Thoracic aorta (tissue), 2 donors: ENCODE measurements at places on chromosomes 2 and 18.

GRCh38 chr2:2254206-2254605 is 76.9 kb downstream of the MYT1L start:
- no peak for DNase-seq

- no peak for DNase-seq
Observed at GRCh38 chr2:17245906-17246305, 272.3 kb downstream of the RAD51AP2 start.

DNA sequence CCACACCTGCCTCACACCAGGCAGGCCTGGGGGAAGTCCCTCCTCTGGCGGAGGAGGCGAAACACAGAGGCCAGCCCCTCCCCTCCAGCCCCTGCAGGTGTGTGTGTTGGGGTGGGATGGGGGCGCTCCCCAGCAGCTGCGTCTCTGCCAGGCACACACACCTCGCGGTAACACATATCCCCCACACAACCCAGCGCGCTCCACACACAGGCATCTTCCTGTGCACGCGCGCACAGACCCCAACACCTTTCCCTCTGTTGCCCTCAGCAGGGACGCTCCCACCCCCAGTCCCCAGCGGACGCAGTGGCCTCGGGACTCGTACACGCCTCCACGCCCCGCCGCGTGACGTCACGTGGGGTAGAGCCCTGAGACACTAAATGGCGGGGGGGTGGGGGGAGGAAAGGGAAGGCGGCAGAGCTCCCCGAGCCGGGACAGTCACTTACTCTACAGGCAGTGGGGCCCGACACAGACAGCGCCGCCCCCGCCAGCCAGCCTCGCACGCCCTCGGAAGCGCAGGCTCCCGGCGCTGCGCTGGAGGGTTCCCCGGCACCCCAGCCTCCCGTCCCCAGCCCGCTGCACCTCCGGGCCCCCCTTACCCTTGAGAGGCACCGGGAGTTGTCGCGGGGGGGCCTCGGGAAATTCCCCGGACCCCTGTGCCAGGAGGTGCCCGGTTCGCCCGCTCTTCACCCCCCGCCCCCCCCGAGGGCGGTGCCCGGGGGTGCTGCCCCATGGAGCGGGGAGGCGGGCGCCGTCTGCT is at the start of gene WNT10A:
WNT10A (plus strand) TSS at position 751 of the 757 bp plus-strand sequence. CDS start 144 bp downstream, outside the sequence.
- DNase-seq: no peak

DNA sequence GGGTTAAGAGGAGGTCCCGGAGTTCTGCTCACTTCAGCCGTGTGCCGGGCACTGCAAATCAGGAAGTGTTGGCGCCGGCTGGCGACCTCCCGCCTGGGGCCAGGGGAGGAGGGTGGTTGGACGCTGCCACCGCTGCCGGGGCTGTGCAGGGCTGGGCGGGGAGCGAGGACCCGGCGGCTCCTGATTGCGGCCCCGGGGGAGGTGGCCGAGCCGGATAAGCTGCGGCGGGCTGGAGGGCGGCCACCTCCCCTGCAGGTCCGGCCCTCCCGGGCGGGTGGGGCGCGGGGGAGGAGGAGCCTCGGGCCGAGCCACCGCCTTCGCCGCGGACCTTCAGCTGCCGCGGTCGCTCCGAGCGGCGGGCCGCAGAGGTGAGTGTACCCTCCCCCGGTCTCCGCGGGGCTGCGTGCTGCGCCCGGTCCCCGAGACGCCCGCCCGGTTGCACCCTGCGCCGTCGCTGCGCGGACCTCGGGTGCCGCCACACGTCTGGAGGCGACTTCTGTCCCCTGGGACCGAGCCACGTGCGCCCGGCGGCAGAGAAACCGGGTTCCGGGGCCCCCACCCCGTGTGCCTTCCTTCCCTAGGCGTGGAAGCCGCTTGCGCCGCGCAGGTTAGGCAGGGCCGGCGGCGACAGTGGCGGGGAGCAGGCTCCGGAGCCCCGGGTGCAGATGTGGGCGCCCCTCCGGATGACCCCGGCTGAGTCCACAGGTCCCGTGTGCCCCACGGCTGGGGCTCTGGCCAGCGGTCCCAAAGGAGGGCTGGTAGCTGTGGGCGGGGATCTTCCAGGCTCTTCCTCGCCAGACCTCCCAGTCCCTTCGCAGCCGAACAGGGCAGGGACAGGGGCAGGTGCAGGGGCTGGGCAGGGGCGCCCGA is at the start of gene STEAP3:
STEAP3 (plus strand) TSS at position 314 of the 870 bp plus-strand sequence. CDS start 7,179 bp downstream, outside the sequence.
- peak; percentile 26 for DNase-seq

GRCh38 chr2:12549641-12550040 is 167.1 kb upstream of the TRIB2 start:
- DNase-seq: no peak

- DNase-seq: no peak
Observed at GRCh38 chr2:117820444-117820843, 6.0 kb downstream of the DDX18 start.

DNA sequence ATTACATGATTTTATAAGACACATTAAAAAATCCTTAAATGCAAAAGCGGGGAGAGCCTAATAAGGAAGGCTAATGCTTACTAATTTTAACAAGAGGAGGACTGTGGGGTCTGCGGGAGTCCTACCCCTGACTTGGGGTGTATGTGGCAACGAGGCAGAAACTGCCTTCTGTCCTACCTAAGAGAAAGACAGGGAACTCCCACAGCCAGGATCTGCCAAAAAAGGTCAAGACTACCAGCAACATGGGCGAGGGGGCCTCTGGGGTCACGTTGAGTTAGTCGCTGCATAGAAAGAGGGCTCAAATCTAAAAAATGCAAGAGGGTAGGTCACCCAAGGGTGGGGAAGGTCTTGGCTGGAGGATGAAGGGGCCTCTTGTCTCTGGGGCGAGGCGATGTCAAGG is 529 bp upstream of the AMER3 start:
- no peak for DNase-seq

DNA sequence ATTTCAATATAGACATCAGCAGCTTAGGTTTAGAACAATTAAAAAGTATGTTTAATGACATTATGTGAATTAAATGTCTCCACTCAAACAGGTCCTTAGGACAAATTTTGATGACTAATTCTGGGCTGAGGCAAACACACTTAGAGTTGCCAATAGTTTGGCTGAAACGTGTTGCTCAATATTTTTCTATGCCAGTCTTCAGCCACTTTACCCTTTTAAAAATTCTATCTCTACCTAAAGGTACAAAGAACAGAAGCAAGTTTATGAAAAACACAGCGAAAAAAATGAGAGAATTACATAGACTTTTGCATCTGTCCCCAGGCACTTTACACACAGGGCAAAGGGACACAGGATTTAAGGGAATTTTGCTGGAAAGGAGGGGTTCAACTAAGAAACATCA is 4.5 kb downstream of the IDH1 start:
- no peak for DNase-seq

GRCh38 chr2:96890726-96891385 is 21.0 kb upstream of the SEMA4C start:
- no peak for DNase-seq

DNA sequence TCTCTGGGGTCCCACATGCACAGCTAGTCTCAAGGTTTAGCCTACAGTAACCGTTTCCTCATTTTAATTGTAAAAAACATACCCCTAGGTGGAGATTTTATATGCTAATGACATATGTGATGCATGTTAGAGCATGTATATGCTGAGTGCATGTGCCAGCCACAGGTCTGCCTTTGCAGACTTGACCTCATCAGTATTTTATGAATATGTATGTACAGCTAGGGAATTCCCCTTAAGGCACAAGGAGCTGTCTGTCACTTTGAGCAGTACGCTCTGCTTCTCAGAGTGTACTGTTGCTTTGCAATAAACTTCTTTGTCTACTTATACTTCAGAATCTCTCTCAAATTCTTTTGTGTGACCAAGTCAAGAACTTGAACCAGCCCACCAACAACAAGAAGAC is 131.2 kb upstream of the ERBB4 start:
- no peak for DNase-seq

GRCh38 chr2:58056192-58056916 is 9.7 kb downstream of the VRK2 start:
- no peak for DNase-seq

GRCh38 chr18:38301621-38302020 is 736.0 kb upstream of the CELF4 start:
- no peak for DNase-seq

DNA sequence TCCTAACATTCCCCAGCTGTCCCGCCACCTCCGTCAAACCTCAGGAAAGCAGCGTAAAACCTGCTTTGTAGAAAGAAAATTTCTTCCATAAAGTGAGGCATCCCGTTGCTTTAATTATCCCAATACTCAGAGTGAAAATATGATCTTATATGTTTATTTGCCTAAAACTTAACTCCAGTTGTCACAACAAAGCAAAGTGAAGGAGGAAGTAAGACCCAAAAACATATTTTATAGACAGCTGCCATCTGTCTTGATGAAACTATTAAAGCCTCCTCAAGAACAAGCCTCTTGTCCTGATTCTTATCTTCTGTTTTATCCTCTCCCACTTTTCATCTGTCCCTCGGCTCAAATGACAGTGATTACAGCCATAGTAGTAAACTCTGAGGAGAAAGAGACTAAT is 28.9 kb upstream of the LPIN2 start:
- no peak for DNase-seq

DNA sequence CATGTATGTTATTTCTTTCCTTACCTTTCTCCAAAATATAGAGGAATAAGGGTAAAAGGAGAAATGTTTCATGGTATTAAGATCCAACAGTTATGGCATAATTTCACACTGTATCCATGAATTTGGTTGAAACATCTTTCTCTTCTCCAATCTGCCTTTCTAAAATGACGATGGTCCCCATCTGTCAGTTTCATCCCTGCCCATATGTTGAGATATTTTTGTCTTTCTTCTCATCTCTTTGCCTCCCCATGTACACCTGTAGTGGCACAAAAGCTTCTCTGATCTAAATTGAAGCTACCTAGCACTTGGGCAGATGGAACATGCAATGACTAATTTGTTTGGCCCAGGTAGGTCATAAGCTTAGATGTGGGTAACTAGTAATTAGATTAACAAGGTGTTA is 90.7 kb upstream of the LRRTM1 start:
- DNase-seq: no peak

- peak; percentile 37 for DNase-seq
Observed at GRCh38 chr2:70141212-70141901, 49.5 kb downstream of the C2orf42 start.

DNA sequence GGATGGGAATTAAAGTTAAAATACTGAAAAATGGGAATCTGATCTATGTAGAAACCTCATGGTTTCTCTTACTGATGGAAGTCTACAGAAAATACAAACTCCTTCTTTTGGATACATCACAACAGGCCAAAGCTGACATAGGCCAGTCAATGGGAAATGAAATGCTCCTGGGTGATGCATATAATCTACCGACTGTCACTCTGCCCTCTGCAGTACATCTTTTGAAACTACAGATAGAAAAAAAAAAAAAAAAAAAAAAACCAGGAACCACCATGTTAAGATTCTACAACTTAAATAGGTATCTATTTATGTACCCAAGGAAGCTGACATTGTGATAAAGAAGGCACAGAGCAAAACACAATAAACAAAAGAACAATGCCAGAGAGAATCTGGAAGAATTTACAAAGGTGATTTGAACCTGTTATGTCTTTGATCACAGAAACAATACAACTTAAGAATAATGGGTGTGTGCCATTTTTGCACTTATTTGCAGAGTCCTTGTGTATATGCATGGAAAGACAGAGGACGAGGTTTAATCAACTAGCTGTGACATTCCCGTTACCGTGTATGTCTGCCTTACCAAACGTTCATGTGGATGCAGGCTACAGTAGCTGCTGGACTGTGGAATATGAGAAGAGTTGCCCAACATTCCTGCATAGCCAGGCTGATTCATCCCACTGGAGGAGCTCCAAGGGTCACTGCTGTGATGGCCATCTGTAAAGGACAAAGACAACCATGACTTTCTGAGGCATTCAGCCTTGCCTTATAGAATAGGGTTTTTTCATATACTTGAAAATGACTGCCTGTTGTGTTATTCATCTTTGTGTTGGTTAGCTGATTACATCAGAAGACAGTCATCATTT is 312.7 kb downstream of the TCF4 start:
- DNase-seq: peak; percentile 13

DNA sequence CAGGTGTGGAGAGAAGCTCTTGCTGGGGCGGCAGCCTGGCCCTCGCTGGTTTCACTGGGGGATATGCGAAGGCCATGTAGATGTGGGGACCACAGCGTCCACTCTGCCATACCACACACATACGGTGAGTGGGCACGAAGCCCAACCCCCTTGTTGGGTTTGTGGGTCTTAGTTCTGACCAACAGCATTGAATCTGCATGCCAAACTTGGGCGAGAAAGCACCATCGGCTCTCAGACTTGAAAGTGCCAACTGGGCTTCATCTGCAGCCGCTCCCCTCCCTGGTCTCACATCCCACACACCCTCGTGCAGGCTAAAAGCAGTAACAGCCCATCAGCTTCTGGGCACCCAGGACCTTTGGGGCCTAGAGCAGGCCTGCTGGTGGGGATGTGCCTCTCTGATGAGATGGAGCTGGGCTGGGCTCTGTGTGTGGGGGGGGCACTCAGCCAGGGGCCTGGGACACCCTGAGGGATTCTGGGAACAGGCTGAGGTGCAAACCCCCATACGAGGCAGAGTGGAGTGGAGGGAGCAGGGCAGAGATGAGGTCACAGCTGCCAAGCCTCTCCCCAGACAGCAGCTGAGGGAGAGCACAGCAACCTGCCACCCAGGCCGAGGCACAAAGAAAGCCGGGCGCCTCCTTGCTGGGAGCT is 264.4 kb downstream of the TWIST2 start:
- DNase-seq: no peak

GRCh38 chr2:133886735-133887675 is 318.7 kb upstream of the NCKAP5 start:
- no peak for DNase-seq

DNA sequence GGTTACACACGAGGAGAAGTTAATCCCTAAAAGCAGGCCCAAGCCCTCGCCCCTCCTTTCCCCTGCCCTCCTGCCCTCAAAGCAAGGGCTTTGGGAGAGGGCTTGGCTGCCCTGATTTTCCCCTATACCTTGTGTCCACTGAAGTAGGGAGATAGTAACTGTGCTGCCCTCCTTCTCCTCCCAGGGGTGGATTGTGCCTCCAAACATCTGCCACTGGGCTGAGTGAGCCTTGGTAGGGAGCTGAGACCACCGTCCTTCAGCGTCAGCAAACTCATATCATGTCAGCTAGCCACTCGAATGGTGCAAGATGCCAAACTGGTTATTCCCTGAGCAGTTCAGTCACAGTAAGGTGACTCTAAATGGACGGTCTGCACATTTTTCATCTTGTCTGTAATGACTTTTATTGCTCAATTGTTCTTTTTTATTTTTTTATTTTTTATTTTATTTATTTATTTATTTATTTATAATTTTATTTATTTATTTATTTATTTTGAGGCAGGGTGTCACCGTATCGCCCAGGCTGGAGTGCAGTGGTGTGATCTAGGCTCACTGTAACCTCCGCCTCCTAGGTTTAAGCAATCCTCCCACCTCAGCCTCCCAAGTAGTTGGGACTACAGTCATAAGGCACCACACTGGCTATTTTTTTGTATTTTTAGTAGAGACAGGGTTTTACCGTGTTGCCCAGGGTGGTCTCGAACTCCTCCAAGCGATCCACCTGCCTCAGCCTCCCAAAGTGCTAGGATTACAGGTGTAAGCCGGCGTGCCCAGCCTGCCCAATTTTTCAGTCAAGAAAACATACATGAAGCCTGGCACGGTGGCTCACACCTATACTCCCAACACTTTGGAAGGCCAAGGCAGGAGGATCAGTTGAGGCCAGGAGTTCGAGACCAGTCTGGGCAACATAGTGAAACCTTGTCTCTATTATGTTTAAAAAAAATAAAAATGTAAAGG is 8.7 kb downstream of the PCBP1 start:
- no peak for DNase-seq
